CD4-positive, alpha-beta T cell treated with Interleukin-4 for 4 hours (primary cell): ENCODE measurements at places on chromosomes 6 and 20.
A peak's percentile ranks its signal among the peaks of the same experiment; 100 is the strongest.

- DNase-seq: no peak
Observed at GRCh38 chr20:61786230-61786629, 279.5 kb downstream of the TAF4 start.

DNA sequence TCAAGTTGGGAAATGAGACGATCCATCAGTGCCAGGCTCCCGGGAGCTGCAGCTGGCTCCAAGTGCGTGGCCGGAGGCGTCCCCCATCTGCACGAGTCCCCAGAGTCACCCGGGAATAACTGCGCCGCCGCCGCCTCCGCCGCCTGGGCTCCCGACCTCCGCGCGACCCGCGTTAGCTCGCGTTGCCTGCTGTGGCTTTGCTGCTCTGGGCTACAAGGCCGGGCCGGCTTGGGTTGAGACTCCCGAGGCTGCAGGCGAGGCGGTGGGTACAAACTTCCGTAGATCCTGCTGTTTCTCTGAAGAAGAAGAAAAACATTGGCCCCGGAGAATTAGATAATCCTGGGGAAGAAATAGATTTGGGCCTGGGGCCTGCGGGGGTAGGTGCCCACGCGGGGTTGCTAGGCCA, 7.4 kb upstream of the LAMP5 start:
- no peak for DNase-seq

DNA sequence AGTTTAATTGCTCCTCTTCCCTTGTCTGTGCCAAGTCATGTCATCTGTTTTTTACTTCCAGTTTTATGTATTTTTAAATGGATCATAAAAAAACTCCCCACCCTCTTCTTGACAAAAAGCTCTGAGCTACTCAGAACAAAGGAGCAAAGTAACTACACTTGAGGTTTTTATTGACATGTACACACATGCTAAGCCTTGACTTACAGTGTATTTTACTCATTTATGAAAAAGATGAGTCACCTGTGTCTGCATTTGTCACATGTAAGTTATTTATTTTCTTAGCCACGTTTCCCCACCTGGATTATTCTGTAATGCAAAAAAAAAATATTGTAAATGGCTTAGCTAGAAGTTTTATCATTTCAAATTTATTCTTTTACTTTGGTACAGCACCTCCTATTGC, 628.8 kb upstream of the SLC35B3 start:
- DNase-seq: no peak

- no peak for DNase-seq
Observed at GRCh38 chr20:25310921-25311728, 63.2 kb downstream of the PYGB start.

- no peak for DNase-seq
Observed at GRCh38 chr20:1918491-1919165, 23.4 kb downstream of the SIRPA start.

GRCh38 chr20:59025086-59025485, 5.9 kb downstream of the TUBB1 start:
- DNase-seq: no peak

- DNase-seq: no peak
Observed at GRCh38 chr6:40672087-40672486, 84.9 kb upstream of the LRFN2 start.

DNA sequence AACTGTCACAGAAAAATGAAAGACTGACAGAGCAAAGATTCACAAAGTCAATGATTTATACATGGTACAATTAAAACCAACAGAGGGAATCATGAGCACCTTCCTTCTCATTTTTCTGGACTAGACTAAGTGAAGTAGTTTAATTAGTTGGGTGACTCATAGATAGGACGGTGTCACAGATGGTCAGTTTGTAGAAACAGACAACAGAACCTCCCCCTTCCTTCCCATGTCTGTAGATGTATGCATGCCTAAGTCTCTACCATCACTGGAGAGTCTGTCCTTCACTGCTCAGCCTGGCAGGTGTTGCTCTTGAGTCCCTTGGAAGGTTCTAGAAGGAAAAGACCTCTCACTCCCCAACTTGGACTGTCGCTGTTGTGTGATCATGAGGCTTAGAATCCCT, 75.4 kb upstream of the EEF1E1 start:
- no peak for DNase-seq

- DNase-seq: no peak
Observed at GRCh38 chr20:10632721-10633509, 40.9 kb downstream of the JAG1 start.

- peak; percentile 51 for DNase-seq
Observed at GRCh38 chr6:37381579-37381978, 27.8 kb downstream of the RNF8 start.

DNA sequence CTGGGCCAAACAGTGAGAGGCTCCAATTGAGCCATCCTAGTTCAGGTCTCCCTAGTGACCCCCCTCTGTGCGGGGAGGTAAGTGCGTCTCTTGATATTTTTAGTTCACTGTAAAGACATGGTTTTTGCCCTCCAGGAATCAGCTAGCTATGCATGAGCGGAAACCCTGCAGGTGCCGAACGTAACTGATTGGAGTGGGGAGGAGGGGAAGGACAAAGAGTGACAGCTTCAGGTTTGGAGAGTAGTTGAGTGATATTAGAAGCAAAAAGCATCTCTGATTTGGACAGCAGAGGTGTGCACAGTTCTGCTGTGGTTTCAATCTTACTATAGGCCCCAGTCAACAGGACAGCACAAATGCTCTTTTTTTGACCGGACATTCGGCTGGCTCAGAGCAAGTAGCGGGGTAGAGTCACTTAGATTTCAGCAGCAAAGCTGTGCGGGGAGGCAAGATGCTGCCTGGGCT, 31.8 kb downstream of the TBC1D7 start:
- DNase-seq: no peak

- no peak for DNase-seq
Observed at GRCh38 chr6:14135893-14136539, 18.4 kb downstream of the CD83 start.

- DNase-seq: no peak
Observed at GRCh38 chr6:35524380-35525020, 11.8 kb upstream of the TULP1 start.

DNA sequence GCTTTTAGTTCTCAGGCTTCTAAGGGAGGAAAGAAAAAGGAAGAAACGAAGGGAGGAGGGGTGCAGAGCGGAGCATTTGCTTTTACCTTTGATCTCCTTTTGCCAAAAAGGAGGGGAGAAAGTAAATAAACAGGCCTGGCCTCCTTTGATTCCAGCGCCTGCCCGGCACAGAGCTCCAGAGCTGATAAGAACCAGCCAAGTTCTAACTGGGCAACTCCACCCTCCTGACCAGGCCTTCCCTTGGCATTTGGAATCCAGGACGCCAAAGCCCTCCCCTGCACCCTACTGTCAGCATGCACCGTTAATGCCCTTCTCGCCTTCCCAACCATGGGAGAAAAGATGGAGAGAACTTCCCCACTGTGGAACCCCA, 120.8 kb upstream of the PTPN1 start:
- no peak for DNase-seq

- no peak for DNase-seq
Observed at GRCh38 chr6:84967389-84967788, 203.0 kb upstream of the TBX18 start.

DNA sequence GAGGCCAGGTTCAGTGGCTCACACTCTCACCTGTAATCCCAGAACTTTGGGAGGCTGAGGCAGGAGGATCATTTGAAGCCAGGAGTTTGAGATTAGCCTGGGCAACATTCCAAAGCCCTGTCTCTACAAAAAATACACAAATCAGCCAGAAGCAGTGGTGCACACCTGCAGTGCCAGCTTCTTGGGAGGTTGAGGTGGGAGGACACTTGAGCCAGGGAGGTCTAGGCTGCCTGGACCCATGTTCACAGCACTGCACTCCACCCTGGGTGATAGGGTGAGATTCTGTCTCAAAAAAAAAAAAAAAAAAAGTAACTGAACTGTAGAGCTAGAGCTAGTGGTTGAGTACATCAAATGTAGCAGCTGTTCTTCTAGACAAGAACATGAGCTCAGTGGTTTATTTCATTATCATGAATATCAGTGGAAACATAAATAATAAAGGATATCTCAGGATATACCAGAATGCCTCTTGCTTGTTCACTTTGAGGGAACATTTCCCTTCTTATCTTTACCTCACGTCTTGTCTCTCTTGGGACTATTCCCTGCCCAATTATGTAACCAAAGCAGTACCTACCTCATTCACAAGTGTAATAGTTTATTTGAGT, 17.6 kb downstream of the NANP start:
- DNase-seq: no peak

DNA sequence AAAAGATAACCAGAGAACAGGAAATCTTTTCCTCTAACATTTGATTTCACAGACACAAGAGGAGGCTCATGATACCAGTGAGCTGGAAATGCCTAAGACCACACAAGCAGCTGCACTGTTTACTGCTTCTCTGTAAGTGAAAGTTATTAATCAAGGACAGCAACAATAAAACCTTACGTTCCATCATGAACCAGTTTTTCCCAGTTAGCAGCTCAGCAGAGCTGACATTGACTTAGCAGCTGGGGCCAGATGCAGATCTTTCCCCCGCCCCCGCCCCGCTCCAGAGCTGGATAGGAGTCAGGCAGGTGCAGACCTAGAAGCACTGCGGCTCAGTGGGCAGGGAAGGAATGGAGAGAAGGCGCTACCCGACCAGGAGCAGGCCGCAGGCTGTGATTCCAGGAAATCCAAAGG, 275.2 kb downstream of the GMDS start:
- no peak for DNase-seq

- DNase-seq: no peak
Observed at GRCh38 chr20:4999788-5000187, 1.5 kb downstream of the SLC23A2 start.

DNA sequence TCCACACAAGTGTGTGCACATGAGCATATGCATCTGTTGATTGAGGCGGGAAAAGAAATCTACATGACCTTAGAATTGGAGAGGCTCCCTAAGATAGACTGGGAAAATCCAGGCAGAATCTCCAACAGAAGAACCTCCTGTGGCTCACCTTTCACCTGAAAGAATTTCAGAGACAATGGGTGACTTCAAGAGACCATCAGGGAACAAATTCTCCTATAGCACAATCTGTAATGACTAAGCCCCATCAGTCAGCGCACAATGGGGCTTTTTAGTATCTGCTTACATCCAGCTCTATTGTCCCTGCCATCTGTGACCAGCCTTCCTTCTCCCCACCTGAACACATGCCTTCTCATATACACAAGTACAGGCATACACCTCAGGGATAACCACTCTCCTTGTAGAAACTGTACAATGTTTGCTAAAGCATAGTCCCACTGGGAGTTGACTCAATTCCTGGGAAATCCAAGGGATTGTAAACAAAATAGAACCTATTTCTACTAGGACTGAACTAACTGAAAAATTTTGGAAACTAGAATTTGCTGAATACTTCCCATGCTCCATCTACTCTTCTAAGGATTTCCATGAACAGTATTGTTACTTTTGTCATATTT, 150.8 kb upstream of the STXBP5 start:
- no peak for DNase-seq

DNA sequence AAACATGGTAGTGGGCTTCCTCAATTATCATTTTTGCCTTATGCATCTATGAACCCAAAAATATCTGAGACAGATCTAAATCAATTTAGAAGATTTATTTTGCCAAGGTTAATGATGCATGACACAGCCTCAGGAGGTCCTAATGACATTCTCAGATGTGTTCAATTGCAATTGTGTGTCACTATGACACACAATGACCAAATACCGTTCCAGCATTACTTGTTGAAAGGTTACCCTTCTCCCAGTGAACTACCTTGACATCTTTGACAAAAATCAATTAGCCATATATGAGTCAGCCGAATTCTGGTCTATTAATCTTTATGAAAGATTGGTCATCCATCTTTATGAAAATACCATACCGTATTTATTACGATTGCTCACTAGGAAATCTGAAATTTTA, 592.5 kb upstream of the GJE1 start:
- DNase-seq: no peak

DNA sequence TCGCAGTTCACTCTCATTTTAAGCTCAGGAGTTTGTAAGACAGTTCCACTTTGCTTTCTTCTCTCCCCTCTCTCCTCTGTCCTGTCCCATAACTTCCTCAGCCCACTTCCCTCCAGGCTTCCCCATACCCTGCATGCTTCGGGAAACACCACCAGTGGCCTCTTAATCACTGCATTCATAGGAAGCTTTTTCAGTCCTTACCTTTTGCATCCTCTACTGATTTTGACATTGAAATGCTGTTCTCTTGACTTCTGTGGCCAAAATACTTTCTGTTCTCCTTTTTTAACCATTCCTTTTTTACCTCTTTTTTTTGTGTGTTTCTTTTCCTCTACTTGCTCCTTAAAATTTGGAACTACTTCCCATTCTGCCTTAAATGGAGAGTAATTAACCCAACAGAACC, 69.7 kb downstream of the HIVEP1 start:
- no peak for DNase-seq
